NCI-H446 (cell line): ENCODE measurements at places on chromosomes 11 and 22.

GRCh38 chr22:23511627-23512347 lies 68.3 kb downstream of the IGLL1 start:
- no peak for DNase-seq

DNA sequence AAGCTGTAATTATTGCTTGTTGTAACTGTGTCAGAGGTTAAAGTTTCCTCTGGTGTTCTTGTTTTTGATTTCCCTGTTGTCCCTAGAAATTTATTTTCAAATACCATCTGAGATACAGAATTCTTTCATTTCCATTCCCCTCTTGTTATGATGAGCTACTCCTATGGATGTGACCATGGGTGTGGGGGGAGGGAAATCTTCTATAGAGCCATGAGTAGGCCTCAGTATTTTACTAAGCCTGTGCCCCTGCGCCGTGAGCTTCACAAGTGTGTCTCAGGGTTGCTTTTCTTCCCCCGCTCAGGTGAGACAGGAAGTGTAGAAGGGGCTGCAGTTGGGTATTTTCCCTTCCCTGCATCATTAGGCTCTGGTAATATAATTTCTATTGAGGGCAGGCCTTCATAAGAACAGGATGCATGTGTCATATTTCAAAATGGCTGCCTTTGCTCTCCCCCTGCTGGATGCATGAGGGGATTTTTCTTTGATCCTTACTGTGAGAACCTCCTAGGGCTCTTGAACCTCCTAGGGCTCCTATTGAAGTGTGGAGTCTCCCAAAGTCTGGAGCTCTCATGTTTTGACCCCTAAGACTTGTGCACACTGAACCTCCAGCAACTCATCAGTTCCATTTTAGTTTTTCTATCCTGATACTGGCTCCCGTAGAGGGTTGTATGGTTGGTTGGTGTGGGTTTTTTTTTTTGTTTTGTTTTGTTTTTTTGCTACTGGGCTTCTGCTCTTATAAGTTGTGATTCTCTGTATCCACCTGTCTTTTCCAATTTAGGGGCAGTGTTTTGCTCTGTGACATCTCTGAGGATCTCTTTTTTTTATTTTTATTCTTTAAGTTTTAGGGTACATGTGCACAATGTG lies 658.2 kb downstream of the NTM start:
- DNase-seq, result peak; percentile 1

GRCh38 chr22:35894464-35894878 lies 134.2 kb downstream of the RBFOX2 start:
- DNase-seq, result no peak

DNA sequence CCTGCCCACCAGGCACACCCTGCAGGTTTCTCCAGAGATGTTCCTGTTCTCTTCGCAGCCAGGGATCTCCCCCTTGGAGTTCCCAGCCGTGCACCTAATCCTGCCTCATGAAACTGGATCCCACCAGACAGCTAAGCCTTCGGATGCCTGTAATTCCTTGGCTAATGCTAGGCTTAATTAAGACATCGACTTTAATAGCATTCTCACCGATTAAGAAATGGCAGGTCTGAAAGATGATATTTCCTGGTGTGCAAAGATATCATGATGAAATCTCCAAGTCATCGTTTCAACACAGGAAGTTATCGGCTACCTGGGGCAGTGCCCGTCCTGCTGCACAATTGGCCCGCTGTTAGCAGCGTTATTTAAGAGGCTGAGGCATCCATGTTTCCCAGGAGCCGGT lies 41.5 kb upstream of the CCND1 start:
- DNase-seq, result no peak

GRCh38 chr11:118634431-118635236 lies 27.2 kb downstream of the PHLDB1 start:
- no peak for DNase-seq

- DNase-seq, result no peak
These were observed 153.3 kb upstream of the RAG2 start for GRCh38 chr11:36751335-36751781.

GRCh38 chr11:97570636-97571035 lies 1180.8 kb downstream of the JRKL start:
- no peak for DNase-seq

DNA sequence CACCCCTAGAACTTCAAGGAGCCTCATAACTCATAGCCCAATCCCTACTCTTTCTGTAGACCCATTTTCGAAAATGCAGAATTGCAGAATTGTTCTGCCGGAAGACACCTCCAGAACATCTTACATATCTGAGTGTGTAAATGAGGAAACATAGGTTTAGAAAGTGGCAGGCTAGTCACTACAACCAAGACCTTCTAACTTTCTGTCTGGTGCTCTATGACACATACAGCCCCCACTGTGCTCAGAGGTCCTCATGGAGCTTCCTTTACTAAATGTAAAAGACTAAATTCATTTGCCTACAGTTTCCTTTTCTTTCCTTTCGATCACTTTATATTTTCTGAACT lies 132.1 kb upstream of the DDI1 start:
- no peak for DNase-seq

- DNase-seq, result no peak
These were observed 35.2 kb upstream of the RIC3 start for GRCh38 chr11:8204025-8204424.

- DNase-seq, result no peak
These were observed 62.3 kb downstream of the AHNAK start for GRCh38 chr11:62484352-62484751.

- no peak for DNase-seq
These were observed 77.0 kb downstream of the DDIAS start for GRCh38 chr11:82978422-82979099.

- DNase-seq, result no peak
These were observed 740.9 kb downstream of the METTL15 start for GRCh38 chr11:28849053-28849452.

GRCh38 chr11:40434926-40435325 lies 1024.5 kb downstream of the LRRC4C start:
- DNase-seq, result no peak

- DNase-seq, result no peak
These were observed 89.0 kb downstream of the MUC15 start for GRCh38 chr11:26483108-26483507.

DNA sequence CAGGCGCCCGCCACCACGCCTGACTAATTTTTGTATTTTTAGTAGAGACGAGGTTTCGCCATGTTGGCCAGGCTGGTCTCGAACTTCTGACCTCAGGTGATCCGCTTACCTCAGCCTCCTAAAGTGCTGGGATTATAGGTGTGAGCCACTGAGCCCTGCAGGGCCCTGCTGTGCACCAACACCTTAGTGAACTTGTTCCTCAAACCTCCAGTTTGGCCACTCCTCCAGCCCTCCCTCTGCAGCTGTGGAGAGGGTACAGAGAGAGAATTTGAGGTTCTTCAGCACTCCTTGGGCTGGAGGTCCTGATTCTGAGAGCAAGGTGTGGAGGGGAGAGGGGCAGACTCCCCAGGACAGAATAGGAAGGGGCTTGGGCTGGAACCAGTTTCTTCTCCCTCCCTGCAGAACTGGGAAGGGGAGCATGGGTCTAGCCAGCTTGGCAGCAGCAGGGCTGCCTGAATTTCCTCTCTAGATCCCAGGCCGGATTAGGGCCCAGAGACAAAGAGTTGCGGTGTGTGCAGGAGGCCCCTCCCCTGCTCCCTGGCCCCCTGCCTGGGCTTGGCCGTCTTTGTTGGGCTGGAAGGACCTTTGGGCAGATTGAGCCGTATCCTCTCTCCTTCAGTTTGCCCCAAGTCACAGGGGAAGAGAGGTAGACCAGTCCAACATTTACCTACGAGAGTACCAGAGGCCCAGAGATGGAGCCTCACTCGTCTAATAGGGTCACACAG lies 2.3 kb upstream of the PEX16 start:
- no peak for DNase-seq

DNA sequence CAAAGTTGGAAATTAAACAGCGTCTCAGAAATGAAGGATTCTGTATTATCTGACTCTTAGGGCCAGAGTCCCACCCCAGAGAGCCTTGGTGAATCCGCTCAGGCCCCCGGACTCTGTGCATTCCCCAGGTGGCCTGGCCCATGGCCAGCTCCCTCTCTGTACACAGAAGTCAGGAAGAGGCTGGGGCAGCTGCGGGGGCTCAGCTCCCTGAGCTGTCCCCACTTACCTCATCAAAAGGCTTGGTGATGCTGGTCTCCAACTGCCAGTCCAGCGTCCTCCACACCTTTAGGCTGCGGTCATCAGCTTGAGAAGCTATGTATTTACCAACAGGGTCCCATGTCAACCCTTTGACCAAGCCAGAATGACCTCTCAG lies 35.0 kb downstream of the HIRA start:
- no peak for DNase-seq

GRCh38 chr11:119422809-119423508 lies at the start of gene THY1:
TSS of gene THY1 (minus strand) at chr11:119423172. CDS start at chr11:119420905, 2,267 bp downstream.
- DNase-seq, result peak; percentile 64

DNA sequence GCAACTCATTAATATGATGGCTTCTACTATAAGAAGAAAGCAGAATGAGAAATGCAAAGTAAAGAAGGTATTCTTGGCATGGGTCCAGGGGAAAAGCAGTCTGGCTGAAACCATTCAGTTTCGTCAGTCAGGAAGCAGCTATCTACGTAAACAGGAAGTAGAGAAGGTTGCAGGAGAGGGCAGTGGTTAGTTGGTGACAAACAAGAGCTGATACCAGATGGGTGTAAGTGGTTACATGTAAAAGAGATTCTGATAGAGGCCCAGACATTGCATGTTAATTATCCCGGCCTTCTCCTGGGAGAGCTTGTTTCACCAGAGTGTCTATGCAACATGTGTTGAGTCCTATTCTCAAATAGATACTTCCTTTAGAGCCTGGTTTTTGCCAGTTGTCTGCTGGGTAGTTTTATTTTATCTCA lies 58.4 kb upstream of the PSMA1 start:
- no peak for DNase-seq

DNA sequence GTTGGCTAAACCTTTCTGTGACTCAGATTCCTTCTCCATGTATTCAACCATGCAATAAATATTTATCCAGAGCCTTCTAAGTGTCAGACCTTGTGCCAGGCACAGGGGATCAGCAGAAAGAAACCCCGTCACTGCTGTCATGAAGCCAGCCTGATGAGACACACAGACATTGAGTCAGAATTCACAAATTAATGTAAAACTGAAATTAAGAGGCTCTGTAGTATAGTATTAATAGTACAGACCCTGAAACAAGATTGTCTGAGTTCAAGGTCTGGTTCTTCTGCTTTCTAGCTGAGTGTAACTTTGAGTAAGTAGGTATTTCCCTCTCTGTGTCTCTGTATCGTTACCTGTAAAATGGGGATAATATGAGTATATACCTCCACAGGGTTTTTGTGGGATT lies 46.9 kb downstream of the ME3 start:
- no peak for DNase-seq

GRCh38 chr11:29984544-29984943 lies 32.3 kb downstream of the KCNA4 start:
- no peak for DNase-seq

GRCh38 chr22:37082251-37082873 lies 27.2 kb downstream of the TMPRSS6 start:
- DNase-seq, result no peak

GRCh38 chr11:62146476-62147200 lies 22.8 kb downstream of the INCENP start:
- no peak for DNase-seq

DNA sequence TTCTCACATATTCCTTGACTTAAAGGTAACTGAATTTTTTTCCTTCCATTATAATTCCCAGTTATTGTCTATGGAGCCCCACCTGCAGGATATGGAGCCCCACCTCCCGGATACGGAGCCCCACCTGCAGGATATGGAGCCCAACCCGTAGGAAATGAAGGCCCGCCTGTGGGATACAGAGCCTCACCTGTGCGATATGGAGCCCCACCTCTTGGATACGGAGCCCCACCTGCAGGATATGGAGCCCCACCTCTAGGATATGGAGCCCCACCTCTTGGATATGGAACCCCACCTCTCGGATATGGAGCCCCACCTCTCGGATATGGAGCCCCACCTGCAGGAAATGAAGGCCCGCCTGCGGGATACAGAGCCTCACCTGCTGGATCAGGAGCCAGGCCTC lies 28.1 kb downstream of the WBP2NL start:
- no peak for DNase-seq

GRCh38 chr11:16242806-16243205 lies 113.5 kb downstream of the SOX6 start:
- DNase-seq, result no peak

- peak; percentile 38 for DNase-seq
These were observed at the start of gene ARHGAP42 for GRCh38 chr11:100687054-100687629. TSS of gene ARHGAP42 (plus strand) at chr11:100687288. CDS start at chr11:100687679, 391 bp downstream.
